ENCODE measurements at places on chromosomes 12 and 14.
A peak's percentile ranks its signal among the peaks of the same experiment; 100 is the strongest.

- no peak for DNase-seq
These were observed 18.9 kb downstream of the PPP1R13B start for GRCh38 chr14:103828315-103828967.

GRCh38 chr14:24162093-24162492, 1.0 kb downstream of the IRF9 start:
- no peak for DNase-seq

DNA sequence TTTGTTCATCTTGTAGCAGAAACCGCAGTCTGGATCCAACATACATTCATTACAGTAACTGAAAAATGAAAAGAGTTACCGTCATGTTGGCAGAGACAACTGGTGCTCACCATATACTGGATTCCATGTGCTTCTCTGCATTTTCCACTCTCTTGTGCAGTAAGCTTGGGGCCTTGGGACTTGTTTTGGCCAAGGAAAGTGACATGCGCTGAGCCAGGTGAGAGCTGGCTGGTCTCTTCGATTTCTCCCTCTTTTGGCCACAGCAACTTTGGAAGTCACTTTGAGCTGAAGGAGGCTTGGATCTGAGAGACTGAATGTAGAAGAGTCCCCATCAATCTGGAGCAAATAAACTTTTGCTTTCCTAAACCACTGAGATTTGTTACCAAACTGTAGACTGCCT, 210.6 kb upstream of the ABCD2 start:
- DNase-seq = no peak

- no peak for DNase-seq
These were observed 70.7 kb downstream of the BBS10 start for GRCh38 chr12:76277480-76277879.

- DNase-seq = no peak
These were observed 368.7 kb upstream of the PRICKLE1 start for GRCh38 chr12:42958291-42958674.

GRCh38 chr12:111532751-111533150, 66.4 kb downstream of the ATXN2 start:
- DNase-seq = no peak

DNA sequence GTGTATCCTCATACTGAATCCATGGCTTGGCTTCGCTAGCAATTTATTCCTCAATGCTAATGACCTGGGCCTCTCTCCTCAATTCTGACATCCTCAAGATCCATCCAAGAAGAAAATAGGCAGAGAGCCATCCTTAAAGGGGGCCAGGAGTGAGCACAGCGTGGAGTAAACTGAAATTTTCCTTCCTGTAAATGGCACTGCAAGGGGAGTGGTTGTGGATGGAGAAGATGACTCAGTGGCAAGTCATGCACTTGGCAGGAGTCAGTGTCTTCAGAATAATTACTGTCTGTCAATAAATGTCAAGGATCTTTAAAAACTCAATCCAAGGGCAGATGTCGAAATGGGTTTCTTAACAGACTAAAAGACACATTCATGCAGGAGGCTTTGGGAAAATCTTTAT, 88.0 kb upstream of the TMEM132C start:
- DNase-seq = no peak

DNA sequence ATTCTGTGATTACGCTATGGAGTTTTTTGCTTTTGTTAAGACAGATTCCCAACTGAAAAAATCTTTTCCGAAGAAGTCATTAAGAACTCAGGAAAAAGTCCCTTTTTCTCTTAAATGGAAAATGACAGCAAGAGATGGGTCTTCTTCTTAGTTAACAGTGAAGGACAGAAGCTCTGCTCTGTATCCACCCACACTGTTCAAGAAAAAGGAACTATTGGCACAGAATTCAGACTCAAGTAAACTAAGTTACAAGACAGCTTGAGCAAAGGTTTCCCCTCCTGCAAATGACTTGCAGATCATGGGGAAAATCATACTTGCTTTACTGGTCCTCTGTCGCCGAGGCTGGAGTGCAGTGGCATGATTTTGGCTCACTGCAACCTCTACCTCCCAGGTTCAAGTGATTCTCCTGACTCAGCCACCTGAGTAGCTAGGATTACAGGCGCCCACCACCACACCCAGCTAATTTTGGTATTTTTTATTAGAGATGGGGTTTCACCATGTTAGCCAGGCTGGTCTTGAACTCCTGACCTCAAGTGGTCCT, 137.1 kb upstream of the AEBP2 start:
- no peak for DNase-seq

DNA sequence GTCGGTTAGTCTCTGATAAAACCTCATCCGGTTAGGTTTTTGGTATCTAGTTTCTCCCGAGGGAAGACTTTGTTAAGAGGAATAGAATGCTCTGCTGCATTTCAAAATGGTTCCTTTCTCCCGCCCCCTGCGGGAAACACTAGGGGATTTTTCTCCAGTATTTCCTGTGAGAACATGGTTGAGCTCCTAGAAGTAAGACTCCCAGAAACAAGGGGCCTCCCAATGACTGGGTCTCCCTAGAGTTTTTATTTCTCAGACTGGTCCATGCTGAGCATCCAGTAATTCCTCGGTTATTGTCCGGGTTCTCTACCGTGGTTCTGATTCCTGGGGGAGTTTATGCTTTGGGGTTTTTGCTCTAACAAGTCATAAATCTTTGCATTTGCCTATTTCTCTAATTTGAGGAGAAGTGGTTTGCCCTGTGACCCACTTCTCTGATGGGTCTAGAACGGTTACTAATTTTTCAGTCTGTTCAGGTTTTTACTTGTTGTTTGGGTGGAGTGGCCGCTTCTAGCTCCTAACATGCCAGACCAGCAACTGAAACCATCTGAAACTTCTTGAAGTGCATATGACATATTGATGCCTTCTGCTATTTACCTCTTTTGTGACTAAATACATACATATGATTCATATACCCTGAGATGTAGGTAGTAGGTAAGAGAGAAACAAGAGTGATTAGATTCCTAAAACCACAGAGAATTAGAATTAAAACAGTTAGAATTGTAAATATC, 25.1 kb downstream of the TESPA1 start:
- DNase-seq = no peak

DNA sequence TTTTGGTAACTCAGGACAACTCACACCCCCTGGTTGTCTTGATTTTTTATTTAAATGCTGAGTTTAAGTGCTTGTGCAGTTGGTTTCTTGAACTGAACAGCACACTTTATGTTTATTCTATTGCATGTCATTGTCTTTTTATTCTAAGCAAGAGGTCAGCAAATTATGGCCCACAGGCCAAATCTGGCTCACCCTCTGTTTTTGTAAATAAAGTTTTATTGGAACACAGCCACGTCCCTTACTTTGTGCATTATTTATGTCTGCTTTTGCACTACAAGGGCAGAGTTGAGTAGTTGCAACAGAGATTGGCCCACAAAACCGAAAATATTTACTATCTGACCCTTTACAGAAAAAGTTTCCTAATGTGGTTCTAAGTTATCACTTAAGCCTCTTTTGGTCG, 52.3 kb downstream of the SUDS3 start:
- DNase-seq = no peak

DNA sequence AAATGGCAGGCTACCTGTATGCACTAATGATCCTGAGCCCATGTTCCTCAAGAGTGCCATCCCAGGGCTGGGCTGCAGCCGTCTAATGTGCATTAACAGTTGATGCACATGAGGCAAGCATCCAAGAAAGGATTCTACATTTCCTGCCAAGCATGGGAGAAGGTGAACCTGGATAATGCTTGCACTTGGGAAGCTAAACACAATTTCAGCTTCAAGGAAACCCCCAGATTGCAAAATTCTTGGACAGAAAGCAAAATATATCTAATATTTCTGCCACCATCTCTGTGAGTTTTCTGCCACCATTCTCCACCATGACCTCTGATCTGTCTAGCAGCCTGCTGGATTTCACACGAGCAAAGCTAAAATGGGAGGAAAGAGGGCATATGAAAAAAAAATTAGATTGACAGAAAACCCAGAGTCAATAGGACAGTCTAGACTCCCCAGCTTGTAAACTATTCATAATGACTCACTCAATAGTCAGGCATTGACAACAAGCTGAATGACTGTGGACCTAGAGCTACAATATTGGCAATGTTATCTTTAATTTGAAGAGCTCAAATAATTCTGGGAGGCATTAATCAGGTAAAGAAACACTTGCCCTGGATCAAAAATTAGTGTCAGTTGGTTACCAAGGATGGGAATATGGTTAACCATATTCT, 91.9 kb upstream of the BCL2L14 start:
- DNase-seq = no peak

- no peak for DNase-seq
These were observed 30.8 kb downstream of the TTC7B start for GRCh38 chr14:90785471-90785870.

DNA sequence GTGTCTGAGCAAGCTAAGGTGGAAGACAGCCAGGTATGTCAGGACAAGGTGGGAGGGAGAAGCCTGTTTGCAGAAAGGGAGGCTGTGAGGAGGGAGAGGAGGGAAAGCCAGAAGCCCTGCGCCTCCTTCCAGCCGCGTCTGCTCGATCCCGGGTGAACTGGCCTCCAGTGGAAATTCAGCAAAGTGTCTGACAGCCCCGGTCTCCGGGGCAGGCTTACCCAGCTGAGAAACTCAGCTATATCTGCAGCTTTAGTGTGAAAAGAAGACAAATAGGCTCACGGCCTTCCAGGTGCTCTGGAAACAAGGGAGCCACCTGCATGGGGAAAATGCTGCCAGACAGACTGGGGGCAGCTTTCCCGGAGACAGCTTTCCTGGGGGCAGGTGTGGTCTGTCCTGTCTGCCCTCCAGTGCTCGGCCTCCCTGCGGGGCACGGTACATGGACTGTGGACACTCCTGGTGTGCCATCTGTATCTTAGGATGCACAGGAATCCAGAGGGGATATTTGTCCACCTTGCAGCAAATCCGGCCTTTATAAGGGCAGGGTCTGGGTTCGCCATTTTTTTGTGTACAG, 6.3 kb downstream of the RFLNA start:
- DNase-seq = no peak

DNA sequence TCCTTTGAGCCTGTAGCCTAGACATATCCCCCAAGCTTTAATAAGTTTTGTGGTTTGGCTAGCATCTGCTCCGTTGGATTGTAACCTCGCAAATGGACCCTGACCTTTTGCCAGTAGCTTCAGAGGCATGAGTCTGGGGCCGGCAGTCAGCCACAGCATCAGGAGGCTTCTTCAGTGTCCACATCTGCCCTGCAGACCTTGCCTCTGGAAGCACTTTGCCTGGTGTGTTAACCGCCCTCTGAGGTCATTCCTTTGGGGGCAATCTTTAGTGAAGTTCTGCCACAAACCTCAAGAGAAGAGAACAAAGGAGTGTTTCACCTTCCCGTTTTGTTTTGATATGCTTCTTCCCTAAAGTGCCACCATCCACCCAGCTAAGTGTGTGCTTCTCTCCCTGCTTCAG, 71.4 kb downstream of the GNS start:
- DNase-seq = no peak

GRCh38 chr14:39704594-39704993, 272.4 kb upstream of the FBXO33 start:
- DNase-seq = no peak

DNA sequence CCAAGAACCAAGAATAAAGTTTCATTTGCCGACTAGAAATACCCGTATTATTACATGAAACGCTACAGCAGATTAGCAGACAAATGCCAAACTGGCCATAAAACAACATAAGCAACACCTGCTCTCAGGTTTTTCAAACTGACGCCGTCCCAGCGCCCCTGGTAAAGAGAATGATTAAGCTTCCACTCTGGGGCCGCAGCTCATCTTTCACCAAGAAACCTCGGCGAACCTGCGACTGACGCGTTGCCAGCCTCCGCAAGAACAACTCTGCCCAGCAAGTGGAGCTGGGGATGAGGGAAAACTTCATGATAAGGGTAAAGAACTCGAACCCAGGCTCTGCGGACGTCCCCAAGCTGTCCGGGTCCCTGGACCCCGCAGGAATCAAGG, 530 bp downstream of the ARL1 start:
- DNase-seq = peak; percentile 20

GRCh38 chr14:36520601-36521525, 831 bp upstream of the NKX2-1 start:
- peak; percentile 56 for DNase-seq

- peak; percentile 12 for DNase-seq
These were observed 157.3 kb upstream of the PLXNC1 start for GRCh38 chr12:93990832-93991803.

DNA sequence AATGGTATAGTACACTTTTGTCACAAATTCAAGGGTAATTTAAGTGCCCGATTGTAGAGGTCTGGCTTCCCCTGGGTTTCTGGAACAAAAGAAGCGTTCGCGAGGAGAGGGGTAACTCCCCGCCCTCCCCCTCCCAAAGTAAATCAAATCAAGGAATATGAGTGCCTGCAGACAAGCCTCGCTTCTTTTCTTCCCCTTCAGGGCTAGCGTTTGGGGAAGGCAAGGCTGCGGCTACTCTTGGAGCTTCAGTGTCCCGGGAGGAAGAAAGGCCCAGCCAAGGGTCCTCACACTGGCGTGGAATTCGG, 456 bp upstream of the TMPO start:
- no peak for DNase-seq

GRCh38 chr12:89386138-89386537, 33.8 kb upstream of the DUSP6 start:
- DNase-seq = no peak

DNA sequence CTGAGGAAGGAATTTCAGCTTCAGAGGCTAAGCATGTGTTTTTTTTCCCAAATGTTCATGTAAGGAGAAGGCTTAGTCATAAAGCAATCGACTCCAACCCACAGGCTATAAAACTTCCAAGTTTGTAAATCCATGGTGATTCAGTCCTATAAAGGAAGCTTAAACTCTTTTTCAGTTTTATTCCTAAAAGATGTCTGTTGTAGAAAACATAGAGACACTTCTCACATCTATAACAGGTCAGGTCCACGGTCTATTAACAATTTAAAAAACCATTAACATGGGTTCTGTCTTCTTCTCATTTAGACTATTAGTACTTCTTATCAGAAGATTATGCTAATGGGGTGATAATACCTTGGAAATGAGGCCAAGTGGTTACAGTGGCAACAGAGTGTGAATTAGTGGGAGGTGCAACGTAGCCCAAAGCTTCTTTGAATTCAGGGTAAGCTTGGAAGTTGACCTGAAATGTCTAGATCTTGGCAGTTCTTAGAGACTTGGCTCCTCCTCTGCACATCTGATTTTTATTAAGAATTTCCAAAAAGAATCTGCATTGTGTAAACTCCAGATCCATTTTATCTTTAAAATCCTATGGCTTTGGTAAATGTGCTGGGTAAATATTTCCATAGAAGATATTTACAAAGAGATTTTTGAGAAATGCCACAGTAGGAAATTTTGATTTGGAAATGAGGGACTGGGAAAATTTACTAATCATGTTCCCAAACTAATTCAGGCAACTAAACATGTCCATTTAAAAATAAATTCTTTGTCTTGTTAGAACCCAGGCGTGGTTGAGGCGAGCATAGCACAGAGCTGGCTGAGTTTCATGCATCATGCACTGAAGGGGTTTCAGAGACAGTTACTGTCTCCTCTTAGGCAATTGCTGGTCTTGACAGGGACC, 86.4 kb downstream of the EML1 start:
- DNase-seq = no peak

All from NCI-H748 treated with DMSO at 0.1 percent for 48 hours (cell line).